ENCODE measurements at places on chromosomes 7 and 10. TPM values are rescaled to one million over a fixed set of nuclear protein-coding genes. Genes with fewer than 3 reads are reported as not detected.

DNA sequence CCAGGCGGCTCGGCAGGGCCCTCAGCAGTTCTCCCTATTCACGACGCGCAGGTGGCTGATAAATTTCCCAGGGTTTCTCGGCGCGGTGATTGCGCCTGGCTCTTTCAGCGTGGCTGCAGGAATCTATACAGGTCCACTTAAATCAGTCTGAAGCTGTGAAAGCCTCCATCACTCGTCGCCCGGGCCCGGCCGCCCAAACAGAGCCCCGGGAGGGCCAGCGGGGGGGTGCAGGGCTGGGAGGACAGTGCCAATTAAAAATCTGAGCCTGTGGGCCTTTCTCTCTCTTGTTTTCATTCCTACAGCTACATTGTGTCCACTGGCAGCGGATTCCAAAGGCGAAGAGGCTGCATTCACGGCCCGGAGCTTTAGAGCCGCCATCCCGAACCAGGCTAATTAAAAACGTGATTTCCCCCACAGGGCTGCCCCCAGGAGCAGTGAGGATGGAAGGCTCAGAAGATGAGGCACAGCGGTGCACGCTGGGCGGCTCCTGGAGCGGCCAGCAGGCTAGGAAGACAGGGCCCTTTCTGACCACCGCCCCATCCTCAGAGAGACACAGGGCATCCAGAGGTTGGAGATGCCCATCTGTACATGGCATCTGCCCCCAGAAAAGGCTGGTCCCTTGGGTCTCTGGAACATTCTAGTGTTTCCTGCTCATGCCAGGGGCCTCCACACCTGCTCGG lies 100.7 kb downstream of the FAM53B start:
- no peaks in the 10 kb centered on the region for H3K27me3 ChIP-seq
- H3K36me3 ChIP-seq, result no peaks in the 10 kb centered on the region
- H3K4me1 ChIP-seq, result peaks cover 32% of the 10 kb centered on the region
- no peak for DNase-seq
- no peak overlapping the region for H3K27ac ChIP-seq
- H3K4me3 ChIP-seq, result no peak overlapping the region

DNA sequence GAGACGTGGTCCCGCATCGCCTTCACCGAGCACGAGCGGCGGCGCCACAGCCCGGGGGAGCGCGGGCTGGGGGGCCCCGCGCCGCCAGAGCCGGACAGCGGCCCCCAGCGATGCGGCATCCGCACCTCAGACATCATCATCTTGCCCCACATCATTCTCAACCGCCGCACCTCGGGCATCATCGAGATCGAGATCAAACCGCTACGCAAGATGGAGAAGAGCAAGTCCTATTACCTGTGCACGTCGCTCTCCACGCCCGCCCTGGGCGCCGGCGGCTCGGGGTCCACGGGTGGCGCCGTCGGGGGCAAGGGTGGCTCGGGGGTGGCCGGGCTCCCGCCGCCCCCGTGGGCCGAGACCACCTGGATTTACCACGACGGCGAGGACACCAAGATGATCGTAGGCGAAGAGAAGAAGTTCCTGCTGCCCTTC lies 737 bp downstream of the CNNM2 start:
- peaks cover 15% of the 10 kb centered on the region for H3K27me3 ChIP-seq
- peaks cover 14% of the 10 kb centered on the region for H3K4me1 ChIP-seq
- H3K4me3 ChIP-seq, result peak overlapping the region; percentile 99
- peak overlapping the region; percentile 91 for H3K27ac ChIP-seq
- no peaks in the 10 kb centered on the region for H3K36me3 ChIP-seq

DNA sequence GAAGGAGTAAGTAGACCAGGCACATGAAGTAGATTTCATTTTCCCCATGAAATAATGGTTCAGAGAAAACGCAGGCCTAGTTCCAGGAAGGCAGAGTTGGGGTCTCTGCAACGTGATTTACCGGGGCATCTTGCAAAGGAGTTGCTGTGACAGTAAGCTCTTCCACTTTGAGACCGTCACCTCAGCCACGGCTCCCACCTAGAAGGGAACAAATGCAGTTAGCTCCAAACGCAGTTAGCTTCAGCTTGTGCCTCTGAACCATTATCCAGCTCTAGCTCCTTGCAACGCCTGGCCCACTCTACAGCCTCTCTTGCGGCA lies 7.0 kb upstream of the MYO1G start:
- peak overlapping the region; percentile 98 for H3K27ac ChIP-seq
- H3K4me3 ChIP-seq, result peak overlapping the region; percentile 83
- no peak for DNase-seq
- H3K4me1 ChIP-seq, result peaks cover 36% of the 10 kb centered on the region
- no peaks in the 10 kb centered on the region for H3K27me3 ChIP-seq
- H3K36me3 ChIP-seq, result peaks cover 42% of the 10 kb centered on the region

TMEM139 gene
- total RNA-seq, result not detected
